ENCODE measurements at places on chromosomes 16 and 17. TPM values are rescaled to one million over a fixed set of nuclear protein-coding genes. Genes with fewer than 3 reads are reported as not detected.

GRCh38 chr17:47807421-47807820 lies 14.2 kb downstream of the OSBPL7 start:
- DNase-seq: no peak

GRCh38 chr17:11612956-11613355 lies 14.7 kb downstream of the DNAH9 start:
- no peak for DNase-seq

DNA sequence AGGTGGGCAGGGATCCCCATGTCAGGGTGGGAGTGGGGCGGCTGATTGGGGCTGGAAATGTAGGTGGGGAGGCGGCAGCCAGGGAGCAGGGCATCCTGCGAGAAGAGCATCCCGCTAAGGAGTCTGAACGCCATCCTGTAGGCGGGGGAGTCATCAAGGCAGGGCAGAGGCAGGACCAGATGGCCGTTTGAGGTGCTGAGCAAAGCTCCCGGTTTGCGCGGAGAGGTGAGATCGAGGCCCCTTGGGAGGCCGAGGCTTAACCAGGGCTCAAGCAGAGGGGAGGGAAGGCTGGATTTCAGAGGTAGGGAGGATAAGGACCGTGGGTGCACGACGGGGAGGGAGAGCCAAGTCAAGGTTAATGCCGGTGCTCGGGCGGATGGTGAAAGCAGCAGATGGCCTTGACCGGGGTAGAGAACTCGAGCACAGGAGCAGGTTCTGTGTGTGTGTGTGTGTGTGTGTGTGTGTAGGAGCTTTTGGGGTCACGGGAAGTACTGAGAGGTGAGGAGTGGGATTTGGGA lies 472 bp upstream of the NME2 start:
- no peak for DNase-seq

GRCh38 chr16:57239107-57239506 lies 6.0 kb upstream of the ARL2BP start:
- no peak for DNase-seq

DNA sequence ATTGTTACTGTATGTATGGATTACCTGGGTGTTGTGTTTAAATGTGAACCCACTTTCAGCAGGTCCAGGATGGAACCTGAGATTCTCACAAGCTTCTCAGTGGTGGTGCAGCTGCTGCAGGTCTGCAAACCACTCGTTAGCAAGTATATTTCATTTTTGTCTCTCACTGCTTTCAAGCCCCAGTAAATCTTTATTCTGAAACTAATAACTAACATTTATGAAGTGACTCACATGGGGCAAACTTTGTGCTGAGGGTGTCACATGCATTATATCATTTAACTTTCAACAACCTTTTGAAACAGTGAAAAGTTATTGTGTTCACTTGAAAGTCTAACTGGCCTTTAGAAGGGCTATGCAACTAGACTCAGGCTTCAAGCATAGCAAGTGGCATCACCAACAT lies 98.9 kb upstream of the DYNLRB2 start:
- DNase-seq: no peak

Gene MGAT5B
- 16.7 TPM for total RNA-seq

Gene CDK3
- total RNA-seq: 5.7 TPM

Gene COPS3
- 292 TPM for total RNA-seq

Gene SLC5A2
- total RNA-seq: not detected

Gene VWA3A
- total RNA-seq: 0.19 TPM
